Pons (tissue), 1 donor: ENCODE measurements at places on chromosomes 4 and X.

GRCh38 chr4:10369517-10369916 lies 87.7 kb downstream of the ZNF518B start:
- no peak for DNase-seq

DNA sequence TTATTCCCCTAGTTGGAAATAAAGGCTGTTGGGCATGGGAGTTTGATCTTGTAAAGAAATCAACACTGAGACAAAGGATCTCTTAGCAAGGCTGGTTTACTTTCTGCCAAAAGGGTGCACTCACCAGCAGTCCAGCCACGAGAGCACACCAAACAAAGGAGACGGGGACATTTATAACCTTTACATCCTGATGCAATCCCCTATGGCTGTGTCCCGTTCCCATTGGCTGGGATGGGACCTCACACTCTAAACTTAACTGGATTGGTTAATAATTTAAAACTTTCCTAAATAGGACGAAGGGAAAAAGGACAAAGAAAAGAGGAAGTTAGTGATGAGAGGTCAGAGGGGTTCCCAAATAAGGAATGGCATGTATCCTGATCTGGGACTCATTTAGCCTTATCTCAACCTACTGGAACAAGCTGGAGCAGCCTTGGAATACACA lies 17.9 kb downstream of the METAP1 start:
- no peak for DNase-seq

DNA sequence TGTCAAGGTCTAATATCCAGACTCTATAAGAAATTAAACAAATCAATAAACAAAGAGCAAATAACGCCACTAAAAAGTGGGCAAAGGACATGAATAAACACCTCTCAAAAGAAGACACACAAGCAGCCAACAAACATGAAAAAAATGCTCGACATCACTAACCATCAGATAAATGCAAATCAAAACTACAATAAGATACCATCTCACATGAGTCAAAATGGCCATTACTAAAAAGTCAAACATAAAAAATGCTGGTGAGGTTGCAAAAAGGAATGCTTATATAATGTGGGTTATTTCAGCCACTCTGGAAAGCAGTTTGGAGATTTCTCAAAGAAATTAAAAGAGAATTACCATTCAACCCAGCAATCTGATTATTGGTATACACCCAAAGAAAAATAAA lies 481.1 kb downstream of the STPG2 start:
- DNase-seq: no peak

- DNase-seq: no peak
These were observed 53.8 kb downstream of the SYNPO2 start for GRCh38 chr4:118942465-118942864.

DNA sequence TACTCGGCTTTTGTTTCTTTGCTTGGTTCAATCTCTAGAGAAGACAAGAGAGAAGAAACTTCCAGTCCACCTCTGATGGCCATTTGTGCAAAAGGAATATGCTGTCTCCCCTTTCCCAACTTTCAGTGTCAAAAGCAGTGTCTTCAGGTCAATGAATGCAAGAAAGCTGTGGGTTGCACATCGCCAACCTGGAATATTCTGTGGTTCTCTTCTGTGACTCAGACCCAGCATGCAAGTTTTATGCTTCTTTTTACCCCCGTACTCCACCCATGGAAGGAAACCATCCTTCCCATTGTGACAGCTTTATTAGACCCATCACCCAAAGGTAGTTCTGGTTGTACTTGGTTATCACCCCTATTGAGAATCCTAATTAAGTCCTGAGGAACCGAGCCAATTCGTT lies 135.6 kb upstream of the MBNL3 start:
- no peak for DNase-seq

DNA sequence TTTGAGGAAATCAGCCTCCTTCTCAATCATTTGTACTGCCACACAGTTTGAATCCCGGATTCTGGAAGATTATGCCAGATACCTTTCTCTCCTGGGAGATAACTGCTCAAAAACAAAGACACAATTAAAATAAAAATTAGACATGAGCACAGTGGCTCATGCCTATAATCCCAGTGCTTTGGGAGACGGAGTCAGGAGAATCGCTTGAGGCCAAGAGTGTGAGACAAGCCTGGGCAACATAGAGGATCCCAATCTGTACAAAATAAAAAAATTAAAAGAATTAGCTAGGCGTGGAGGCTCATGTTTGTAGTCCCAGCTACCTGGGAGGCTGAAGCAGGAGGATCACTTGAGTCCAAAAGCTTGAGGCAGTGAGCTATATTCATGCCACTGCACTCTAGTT lies 376.3 kb upstream of the ZFP42 start:
- DNase-seq: no peak

- no peak for DNase-seq
These were observed 294.6 kb upstream of the STS start for GRCh38 chrX:6852869-6853268.

- no peak for DNase-seq
These were observed 42.3 kb upstream of the PRSS12 start for GRCh38 chr4:118395057-118395644.

- DNase-seq: no peak
These were observed 3.3 kb downstream of the ADGRL3 start for GRCh38 chr4:61203436-61203790.

DNA sequence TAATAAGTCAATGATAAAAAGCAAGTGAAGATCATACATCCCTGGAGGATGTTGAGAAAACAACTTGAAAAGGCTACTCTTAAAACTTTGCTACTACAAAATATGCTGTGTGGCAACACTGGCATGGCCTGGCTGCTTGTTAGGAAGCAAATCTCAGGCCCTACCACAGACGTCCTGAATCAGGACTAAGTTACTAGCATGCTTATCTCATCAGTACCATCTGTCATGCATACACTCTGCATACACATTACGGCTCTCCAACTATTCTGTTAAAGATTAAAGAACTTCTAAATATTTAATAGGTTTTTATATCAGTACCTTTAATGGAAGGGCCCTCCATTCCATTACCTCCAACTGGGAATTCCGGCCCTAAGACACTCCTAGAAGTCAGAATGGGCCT lies 8.2 kb downstream of the PAPSS1 start:
- DNase-seq: no peak
